SW 1271 (cell line): ENCODE measurements at places on chromosomes 1 and 21.
A peak's percentile ranks its signal among the peaks of the same experiment; 100 is the strongest.

GRCh38 chr1:218852527-218852926 lies 321.2 kb upstream of the LYPLAL1 start:
- DNase-seq, result no peak

GRCh38 chr1:41490911-41491310 lies 6.4 kb upstream of the EDN2 start:
- DNase-seq, result no peak

DNA sequence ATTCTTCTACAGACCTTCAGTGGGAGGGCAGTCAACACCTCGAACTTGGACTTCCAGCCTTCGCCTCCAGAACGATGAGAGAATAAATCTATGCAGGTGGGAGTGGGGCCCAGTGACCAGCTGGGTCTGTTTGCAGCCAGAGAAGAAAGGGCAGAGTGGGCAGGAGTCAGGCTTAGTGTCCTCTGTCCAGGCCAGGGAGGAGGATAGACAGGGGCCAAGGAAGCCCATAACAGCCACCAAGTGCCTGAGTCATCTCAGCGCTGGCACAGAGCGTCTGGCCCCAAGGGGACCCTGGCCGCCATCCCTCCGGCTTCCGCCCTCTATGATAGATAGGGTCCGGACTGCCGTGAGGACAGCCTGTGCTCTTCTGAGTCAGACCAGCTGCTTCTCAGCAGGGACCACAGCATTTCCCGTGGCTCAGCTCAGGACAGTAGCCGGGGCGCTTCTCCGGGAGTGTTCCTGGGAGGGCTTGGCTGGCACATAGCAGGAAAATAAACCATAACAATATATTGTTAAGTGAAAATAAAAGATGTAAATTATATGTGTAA lies 133.1 kb upstream of the C1orf174 start:
- DNase-seq, result no peak

- DNase-seq, result no peak
Observed at GRCh38 chr1:60279798-60280197, 206.2 kb upstream of the C1orf87 start.

DNA sequence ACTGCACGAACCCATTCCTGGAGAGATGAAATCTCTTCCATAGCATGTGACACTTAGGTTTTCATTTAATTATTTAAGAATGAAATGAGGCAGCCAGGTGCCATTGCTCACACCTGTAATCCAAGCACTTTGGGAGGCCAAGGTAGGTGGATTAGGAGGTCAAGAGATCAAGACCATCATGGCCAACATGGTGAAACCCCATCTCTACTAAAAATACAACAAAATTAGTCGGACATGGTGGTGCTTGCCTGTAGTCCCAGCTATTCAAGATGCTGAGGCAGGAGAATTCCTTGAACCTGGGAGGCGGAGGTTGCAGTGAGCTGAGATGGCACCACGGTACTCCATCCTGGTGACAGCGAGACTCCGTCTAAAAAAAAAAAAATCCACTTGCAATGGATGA lies 17.8 kb downstream of the L1TD1 start:
- no peak for DNase-seq

GRCh38 chr1:229210844-229211243 lies 60.1 kb upstream of the RAB4A start:
- DNase-seq, result no peak

GRCh38 chr1:87647430-87648177 lies 318.9 kb downstream of the LMO4 start:
- DNase-seq, result no peak

DNA sequence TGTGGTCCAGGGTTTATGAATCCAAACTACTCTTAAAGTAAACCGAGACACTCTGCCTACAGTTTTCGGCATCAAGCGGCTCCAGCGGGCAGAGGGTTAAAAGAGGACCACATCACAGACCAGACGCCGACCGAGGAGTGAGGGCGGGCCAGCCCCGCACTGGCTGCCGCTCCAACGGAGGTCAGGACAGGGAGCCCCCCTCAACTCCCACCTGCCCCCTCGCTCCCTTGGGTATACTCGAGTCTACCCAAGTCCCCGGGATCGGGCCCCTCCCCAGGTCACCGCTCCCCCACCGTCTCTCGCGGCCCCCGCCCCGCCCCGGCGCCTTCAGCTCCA lies 312 bp downstream of the ARNT start:
- peak; percentile 29 for DNase-seq

DNA sequence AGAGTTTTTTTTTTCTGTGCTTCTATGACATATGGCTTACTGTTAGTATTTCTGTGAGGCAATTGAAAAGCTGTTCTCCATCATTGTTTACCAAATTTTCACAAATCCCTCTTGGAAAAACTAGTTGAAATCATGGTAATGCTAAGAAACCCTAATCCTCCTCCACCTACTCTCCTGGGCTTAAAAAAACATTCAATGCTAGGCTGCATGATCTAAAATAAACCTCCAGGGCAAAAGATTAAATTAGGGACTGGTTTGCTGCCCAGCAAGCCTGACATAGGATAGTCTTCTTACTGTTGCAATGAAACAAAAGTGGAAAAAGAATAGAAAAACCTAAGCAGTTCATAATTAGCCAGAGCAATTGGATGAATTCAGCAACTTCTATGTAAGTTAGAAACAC lies 16.1 kb downstream of the C1orf52 start:
- DNase-seq, result no peak

- DNase-seq, result no peak
Observed at GRCh38 chr1:193417945-193418744, 231.7 kb upstream of the B3GALT2 start.

GRCh38 chr1:32775640-32776337 lies 41.4 kb downstream of the YARS1 start:
- no peak for DNase-seq

DNA sequence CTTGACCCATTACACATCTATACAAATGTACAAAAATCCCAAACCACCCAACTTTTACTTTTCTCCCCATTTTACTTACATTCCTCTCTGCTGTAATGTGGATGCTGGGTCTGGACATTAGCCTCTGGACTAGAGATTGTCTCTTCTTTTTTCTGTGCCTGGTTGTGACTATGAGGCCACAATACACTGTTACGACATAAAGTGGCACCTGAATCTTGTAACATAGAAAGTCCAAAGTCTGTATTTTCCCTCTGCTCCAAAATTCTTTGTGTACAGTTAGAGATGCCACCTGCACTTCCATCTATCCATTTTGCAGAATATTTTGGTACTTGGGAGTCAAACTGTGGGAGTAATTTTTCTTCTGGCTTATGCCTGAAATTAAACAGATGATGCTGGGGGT lies 22.7 kb downstream of the C21orf91 start:
- DNase-seq, result no peak

- DNase-seq, result peak; percentile 12
Observed at GRCh38 chr1:32716312-32717148, 14.0 kb upstream of the SYNC start.

DNA sequence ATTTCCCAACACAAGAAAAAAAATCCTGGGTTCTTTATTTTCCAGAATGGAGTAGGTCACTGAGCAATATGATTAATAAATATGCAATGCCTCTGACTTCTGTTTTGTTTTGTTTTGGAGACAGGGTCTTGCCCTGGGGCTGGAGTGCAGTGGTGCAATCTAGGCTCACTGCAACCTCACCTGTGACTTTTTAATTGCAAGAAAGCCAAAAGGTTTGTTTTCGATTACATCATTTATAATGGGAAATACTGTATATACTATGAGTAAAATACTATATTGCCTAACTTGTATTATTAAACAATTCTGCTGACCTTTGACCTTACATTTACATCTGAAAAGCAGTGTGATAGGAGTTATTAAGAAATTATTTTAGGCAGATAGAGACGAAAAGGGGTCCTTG lies 11.6 kb upstream of the CD46 start:
- no peak for DNase-seq

DNA sequence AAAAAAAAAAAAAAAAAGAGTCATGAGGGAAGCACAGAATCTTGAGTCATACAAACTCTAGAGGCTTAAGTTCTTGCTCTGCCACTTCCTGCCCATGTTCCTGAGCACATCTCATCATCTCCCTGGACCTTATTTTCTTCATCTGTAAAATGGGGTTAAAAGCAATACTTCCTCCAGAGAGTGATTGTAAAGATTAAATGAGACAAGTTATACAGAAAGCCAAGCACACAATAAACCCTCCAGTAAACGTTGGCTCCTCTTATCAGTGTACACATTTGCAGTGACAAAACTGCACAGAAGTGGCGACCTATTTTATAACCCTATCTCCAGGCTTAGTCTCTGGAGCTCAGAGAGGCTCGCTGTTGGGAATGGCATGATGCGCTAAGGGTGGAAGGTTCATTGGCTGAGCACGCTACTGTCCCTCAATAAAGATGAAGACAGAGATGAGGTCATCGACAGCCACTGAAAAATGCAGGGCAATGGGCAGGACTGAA lies 82.1 kb downstream of the RRAGC start:
- no peak for DNase-seq

- no peak for DNase-seq
Observed at GRCh38 chr1:103142461-103142860, 34.1 kb upstream of the COL11A1 start.

DNA sequence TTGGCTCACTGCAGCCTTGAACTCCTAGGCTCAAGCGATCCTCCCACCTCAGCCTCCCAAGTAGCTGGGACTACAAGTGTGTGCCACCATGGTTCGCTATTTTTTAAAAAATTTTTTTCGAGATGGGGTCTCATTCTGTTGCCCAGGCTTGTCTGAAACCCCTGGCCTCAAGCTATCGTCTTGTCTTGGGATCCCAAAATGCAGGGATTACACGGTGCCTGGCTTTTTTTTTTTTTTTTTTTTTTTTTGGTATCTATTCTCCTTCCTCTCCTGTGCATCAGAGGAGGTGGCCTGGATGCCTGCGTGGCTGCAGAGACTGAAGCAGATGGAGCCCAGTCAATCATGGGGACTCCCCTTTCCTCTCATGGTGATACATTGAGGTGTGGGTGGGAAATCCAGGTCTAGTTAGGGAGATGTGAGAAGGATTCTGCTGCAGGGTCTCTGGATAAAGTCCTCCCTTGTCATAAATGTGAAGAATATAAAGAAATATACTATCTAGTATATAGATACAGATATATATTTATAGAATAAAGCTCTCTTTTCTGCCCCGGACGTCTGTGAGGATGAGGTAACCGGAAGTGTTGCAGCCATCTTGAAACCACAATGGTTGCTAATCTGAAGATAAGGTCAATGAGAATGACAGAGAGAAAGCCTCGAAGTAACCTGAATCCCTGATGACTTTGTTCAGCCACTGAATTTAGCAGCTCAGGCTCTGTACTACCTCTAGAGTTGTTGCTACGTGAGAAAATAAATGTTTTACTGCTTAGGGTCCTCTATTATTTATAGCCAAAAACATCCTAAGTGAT lies 19.5 kb upstream of the RGSL1 start:
- DNase-seq, result no peak

GRCh38 chr21:35850029-35850428 lies 210.3 kb downstream of the SETD4 start:
- no peak for DNase-seq

DNA sequence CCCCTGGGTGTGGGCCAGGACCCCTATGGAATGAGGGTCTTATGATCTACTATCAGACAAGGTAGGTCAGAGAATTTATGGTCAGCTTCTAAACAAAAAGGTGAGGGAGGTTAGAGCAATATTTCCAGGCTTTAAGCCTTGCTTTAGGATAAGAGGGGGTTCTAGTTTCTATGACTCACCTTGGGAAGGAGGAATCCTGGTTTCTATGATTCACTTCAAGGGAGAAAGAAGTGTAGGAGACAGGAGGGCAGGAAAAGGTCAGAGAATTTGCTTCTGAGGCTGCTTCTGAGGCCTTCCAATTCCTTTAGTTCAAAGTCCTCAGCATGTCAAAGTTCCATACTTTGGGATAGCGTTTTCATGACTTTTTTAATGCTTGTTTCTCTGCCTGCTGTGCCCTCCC lies 35.2 kb downstream of the RGL1 start:
- no peak for DNase-seq

DNA sequence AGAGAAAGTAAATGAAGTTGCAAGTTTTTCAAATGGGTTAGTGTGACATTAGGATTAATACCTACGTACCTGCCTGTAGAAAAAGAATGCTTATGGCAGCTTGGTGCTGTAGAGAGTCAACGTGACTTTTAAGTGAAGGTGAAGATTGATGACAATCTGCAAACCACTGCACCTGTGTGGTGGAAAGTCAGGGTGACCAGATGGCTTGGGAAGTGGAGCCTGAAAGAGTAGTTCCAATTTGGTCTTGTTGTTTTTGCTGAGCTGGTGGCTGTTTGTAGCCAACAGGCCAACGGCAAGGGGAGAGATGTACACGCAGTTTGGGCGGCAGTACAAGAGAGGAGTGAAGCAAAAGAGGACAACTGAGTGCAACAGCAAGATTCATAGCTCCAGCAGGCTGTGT lies 78.1 kb upstream of the JAK1 start:
- DNase-seq, result no peak

DNA sequence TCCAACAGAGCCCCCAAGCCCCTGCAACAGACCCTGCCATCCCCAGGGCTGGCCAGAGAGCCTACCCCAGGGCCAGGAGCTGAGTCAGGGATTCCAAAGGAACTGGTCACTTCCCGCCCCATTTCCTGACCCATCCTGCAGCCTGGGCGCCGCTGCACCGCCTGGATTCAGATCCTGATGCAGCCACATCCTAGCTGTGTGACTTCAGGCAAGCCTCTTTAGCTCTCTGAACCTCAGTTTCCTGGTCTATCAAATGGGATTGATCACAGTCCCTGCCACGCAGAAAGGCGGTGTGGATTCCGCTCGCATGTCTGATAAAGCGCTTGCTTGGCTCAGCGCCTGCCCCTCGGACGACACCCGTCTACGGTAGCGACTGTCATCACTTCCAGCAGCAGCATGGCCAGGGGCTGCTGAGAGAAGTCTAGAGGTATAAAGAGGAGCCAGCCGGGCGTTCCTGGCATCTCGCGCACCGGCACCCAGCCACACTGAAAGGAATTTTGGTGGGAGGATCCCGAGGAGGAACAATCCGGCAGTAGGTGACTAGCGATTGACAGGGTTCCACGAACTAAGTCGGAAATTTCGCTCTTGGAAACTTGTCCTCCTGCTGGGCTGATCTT lies 10.1 kb downstream of the EPHA2 start:
- peak; percentile 77 for DNase-seq

DNA sequence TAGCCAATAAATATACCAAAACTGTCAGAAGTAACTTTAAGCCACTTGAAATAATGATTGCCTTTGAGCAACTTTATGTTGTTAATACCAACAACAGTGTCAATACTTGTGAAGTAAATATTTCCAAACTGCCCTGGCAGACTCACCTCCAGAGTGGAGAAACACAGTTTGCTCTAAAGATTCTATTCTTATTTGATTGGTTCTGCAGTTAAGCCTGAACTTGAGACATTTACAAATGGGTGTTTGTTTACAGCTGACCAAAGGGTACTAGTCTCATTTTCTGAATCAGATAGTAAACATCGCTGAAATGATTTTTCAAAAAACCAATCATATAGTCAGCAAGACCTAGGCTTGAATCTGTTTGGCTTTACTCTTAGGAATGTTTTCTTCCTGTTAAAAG lies 1.3 kb upstream of the MYOC start:
- no peak for DNase-seq

GRCh38 chr21:19590044-19590443 lies 1186.5 kb upstream of the TMPRSS15 start:
- DNase-seq, result no peak

DNA sequence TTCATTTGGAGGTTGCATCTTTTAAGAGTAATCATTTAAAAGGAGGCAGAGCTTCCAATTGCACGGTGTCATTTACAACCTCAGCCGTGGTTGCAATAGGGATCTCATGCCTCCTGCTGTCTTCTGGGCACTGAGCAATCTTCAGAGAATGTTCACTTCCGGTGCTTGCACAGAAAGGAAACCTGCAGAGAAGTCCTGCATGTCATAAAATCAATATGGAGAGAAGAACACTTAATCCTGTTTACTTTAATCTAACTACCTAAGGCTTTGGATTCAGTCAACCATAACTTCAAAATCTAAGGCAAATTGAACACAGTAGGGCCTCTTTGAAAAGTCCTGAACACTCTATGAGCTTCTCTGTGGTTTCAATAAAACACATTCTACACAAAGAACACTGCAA lies 11.3 kb upstream of the MAP10 start:
- DNase-seq, result no peak
